ENCODE measurements at places on chromosomes 3 and 15. TPM values are rescaled to one million over a fixed set of nuclear protein-coding genes. Genes with fewer than 3 reads are reported as not detected.

GRCh38 chr3:106296062-106296461 lies 427.2 kb upstream of the CBLB start:
- peak; percentile 22 for DNase-seq

DNA sequence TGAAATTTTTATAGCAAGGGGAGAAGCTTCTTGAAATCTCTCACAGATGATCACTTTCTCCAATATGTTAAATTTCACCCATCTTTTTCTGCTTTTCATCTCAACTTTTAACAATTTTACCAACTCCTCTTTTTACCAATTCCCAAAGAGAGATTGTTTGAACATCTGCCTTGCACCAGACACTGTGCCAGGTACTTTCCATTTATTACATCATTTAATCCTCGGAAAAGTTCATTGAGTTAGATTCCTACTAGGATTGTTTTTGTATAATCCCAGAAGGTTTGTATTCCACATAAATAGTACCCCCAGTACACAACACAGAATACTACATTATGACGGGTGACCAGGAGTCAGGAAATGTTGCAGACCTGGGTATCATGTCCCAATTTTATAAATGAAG lies 74.1 kb downstream of the ATP8B4 start:
- DNase-seq, result no peak

- no peak for DNase-seq
These were observed 350.6 kb downstream of the PLCL2 start for GRCh38 chr3:17235310-17235709.

- no peak for DNase-seq
These were observed 65.0 kb downstream of the MYO5A start for GRCh38 chr15:52463638-52464037.

Gene ACTC1
- polyA plus RNA-seq, result 1.2 TPM

DNA sequence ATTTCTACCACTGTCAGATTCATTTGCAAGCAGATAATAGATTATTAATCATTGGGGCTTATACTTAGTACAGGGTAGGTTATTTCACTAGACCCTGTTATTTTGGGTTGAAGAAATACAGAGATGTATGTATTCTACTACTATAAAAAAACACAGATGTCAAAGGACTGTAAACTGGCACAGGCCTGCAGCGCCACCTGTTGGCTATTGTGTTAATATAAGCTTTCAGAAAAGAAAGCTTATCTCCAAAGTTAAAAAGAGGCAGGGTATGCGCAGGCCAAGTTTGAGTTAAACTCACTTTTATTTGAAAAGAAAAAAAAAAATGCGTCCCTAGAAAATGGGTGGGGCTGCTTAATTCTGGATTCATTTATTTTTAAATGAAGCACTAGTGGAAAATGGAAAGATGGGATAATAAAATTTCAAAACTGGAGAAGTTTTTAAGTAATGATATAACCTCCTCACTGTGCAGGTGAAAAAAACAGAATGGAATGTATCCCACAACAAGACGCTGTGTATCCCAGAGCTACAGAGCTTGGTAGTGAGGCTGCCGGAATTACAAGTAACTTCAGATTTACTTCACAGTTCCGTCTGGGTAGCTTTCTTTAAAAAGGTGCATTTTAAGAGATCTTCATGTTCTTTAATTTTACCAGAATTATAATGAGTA lies 407.2 kb upstream of the TGFBR2 start:
- peak; percentile 34 for DNase-seq

DNA sequence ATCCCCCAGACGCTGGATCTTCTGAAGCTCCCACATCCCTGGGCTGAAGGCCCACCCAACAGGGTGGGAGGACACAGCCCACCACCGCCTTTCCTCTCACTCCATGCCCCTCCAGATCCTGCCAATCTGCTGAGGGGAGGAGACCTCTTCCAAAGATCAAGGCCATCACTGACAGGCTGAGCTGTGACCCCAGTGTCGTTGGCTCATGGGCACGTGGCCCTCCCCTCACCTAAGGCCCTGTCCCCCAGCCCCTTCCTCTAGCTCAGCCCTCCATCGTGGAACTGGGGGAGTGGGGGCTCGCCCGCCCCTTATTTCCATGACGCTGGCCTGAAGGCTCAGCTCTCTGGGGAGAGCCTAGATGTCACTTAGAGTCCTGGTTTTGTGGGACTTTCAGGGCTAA lies 10.4 kb downstream of the C3orf18 start:
- DNase-seq, result no peak

Gene CCR4
- 0.38 TPM for polyA plus RNA-seq

GRCh38 chr15:29913528-29914135 lies 91.4 kb upstream of the TJP1 start:
- no peak for DNase-seq

Gene ACP3
- 64.6 TPM for polyA plus RNA-seq

Gene CCDC39
- polyA plus RNA-seq, result 9.0 TPM

DNA sequence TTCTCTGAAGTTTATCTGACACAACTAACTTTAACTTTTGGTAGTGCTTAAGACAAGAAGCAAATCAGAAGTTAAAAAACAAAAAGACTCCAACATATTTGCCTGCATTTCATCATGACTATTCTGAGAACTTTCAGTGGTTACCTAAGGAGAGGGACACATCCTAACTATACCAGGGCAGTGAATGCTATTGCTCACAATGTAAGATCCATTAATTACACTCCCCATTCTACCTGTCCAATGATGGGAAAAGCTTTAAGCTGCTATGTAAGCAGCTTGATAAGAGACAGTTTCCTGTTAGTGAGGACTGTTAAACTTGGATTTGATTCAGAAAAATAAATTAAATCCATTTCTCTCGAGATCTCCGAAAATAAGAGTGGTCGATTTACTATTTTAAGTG lies 37.5 kb downstream of the SERPINI1 start:
- DNase-seq, result no peak

GRCh38 chr15:55357774-55358173 lies 38.8 kb downstream of the PIGB start:
- no peak for DNase-seq

DNA sequence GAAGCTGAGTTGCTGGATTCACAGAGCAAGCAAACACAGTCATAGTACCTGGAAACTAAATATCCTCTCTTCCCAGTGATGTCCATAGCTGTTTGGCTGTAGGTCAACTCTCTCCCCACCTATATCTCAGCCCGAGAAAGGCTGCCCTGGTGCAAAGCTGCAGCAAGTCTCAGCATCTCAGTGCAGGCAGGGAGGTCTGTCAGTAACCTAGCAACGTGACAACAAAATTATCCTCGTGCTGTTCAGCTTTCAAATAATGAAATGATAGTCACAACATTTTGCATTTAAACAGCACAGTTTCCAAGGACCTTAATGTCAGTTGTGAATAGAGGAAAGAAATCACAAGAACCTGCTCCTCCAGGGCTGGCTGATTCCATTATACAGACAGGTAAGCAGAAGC lies 83.6 kb downstream of the CHST2 start:
- no peak for DNase-seq

- no peak for DNase-seq
These were observed 185.8 kb upstream of the IL12A start for GRCh38 chr3:159802864-159803263.

Gene IL17RC
- 40.0 TPM for polyA plus RNA-seq

- DNase-seq, result no peak
These were observed 52.9 kb upstream of the NUDT16 start for GRCh38 chr3:131328721-131329120.

- DNase-seq, result no peak
These were observed 1.3 kb downstream of the ACTR8 start for GRCh38 chr3:53880396-53881345.
